ENCODE measurements at places on chromosomes 5 and 9. TPM values are rescaled to one million over a fixed set of nuclear protein-coding genes. Genes with fewer than 3 reads are reported as not detected.

IL3 gene
- total RNA-seq = not detected

CD14 gene
- total RNA-seq = 1.7 TPM

SLC35A4 gene
- 0.71 TPM for total RNA-seq

PAX5 gene
- not detected for total RNA-seq

CYLC2 gene
- total RNA-seq = not detected

CCNJL gene
- 1.1 TPM for total RNA-seq

PLAA gene
- 22.9 TPM for total RNA-seq

EGFLAM gene
- not detected for total RNA-seq

ANKRD31 gene
- total RNA-seq = 0.09 TPM

PCDHA1 gene
- not detected for total RNA-seq

LMX1B gene
- not detected for total RNA-seq

DNA sequence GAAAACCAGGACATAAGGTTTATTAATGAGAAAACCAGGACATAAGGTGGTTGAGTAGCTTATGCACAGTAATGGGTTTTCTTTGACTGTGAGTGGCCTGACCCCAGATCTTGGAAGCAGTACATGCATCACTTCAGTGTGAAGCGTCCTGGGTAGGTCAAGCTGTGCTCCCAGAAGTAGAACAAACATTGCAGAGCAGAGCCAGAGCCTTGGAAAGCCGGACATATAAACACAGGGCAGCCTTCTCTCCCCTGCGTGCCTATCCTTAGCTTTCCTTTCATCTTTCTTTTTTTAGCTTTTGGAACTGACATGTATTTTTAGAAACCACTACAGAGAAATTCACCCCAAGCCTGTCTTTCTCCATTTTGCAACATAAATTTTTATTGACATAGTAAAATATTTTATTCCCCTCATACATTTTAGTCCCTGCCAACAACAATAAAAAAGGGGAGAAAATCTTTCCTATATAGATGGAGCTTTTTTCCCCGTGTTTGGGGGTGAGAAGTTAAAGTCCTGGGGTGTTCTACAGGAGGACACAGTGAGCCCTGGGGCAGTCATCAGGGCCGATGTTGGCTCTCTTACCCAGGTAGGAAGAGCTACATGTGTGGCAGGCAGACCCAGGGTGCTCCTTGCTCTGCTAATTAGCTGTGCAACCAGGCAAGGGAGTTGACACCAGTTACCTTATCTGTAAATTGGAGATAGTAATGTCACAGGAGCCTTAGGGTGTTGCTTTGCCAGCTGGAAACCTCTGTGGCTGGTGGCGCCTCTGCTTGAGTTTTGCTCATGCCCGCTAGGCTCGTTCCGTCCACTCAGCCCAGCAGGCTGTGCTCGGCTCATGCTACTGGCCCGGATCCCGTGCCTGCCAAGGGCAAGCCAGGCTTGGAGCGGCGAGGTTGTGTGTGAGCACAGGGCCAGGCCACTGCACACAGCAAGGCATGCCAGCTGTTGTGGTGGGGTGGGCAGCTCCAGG, 389.6 kb downstream of the KDM4C start:
- no peak for DNase-seq

- DNase-seq = no peak
These were observed 1852.8 kb downstream of the EFNA5 start for GRCh38 chr5:105817914-105818313.

- DNase-seq = no peak
These were observed 251.4 kb upstream of the IL12B start for GRCh38 chr5:159581502-159582249.

DNA sequence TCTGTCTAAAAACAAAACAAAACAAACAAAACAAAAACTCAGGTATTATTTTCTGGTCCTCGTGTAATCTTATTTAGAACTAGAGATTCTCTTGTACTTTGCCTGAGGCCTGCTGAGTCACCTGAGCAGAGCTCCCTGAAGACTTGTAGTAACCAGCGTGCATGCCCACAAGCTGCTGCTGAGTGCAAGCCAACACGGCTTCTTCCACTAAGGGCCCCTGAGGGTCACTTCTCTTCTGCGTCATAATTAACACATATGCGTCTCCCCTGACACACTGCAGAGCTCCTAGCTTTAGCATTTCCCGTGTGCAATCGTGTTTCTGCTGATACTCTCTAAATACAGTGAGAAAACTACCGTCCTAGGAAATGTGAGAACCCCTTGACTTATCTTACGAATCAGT, 10.9 kb upstream of the NDFIP1 start:
- no peak for DNase-seq

GRCh38 chr9:2022560-2022959, 7.4 kb downstream of the SMARCA2 start:
- DNase-seq = no peak

- no peak for DNase-seq
These were observed 69.3 kb upstream of the STC2 start for GRCh38 chr5:173397516-173397915.

GRCh38 chr5:122413722-122414121, 101.7 kb downstream of the SNCAIP start:
- DNase-seq = no peak

DNA sequence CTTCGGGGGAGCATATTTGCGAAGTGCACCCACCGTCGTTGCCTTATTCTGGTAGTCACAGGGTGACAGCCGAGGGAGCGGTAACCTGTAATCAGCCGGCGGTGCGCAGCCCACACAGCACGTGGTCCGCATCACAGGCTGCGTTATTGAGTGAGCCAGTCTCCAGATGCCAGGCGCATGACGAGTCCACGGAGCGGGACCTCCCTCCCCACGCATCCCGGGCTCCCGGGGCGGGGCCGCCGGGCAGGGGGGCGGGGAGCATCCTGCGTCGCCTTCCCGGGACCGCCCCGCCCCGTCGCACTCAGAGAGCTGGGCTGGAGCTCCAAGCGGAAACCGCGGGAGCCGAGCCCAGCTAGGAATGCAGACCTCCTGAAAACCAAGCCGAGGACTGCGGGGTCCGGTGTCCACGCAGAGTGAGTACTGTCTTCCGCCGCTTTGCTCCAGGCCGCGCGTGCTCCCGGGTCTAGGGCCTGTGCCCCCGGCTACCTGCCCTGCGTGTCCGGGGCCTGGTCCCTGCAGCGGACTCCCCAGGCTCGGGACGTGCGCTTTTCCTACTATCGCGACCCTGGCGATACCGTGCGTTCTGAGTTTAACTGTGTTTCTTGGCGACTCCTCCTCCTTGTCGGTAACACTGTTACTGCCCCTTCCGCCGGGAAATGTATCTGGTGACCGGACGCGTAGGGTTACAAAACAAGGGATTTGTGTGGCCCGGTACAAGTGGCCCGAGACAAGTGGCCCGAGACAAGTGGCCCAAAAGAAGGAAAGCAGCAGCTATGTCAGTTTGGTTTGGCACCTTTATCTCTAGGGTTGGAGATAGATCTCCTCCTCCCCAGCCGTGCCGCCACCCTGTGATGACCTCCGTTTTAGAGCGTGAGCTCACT, 40.6 kb downstream of the CAST start:
- peak; percentile 70 for DNase-seq

DNA sequence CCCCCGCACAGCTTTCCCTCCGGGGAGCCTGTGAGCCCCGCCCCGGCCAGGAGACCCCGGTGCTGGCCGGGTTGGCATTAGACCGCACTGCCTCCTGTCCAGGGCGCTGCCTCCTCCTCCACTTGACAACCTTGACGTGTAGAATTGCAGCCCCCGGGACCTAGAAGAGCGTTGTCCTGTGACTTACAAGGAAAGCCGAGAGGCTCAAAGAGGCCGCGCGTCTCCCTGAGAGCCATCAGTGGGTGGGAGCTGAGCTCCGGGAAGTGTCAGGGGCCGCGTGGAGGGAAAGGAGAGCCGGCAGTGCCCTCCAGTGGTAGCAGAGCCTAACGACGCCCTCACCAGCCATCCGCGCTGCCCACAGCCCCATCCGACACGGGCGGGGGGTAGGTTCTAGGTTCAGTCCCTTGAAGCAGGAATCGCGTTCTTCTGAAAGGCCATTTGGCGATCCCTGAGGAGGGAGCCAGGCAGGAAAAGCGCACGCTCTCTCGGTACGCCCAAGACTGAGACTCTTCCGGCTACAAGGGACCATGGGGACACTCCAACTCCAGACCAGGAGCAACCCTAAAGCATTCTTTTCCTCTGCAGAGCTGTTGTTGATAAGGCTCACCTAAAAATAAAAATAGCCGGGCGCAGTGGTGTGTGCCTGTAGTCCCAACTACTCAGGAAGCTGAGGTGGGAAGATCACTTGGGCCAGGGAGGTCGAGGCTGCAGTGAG, 40.6 kb upstream of the SAP30L start:
- DNase-seq = peak; percentile 59

- peak; percentile 55 for DNase-seq
These were observed at the start of gene FREM1 for GRCh38 chr9:14909961-14910805. Gene FREM1 (minus strand): TSS chr9:14910428. CDS start chr9:14868977, 41,451 bp downstream.

- DNase-seq = no peak
These were observed 414.3 kb upstream of the PAPPA start for GRCh38 chr9:115739096-115739875.

- DNase-seq = no peak
These were observed 22.1 kb downstream of the ANXA1 start for GRCh38 chr9:73173557-73174329.

DNA sequence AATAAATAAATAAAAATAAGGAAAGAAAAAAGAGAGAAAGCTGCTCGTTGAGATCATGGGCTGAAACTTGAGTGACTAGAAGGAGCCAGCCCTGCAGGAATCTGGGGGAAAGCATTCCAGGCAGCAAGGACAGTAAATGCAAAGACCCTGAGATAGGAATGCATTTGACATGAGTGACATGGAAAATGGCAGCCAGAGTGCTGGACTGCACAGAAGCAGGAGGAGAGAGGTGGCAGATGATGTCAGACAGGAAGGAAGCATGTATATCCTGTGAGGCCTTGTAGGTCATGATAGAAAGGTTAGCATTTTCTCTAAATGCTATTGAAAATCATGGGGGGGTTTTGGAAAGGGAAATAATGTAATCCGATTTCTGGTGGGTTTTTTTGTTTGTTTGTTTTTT, 29.1 kb downstream of the ADRA1B start:
- no peak for DNase-seq

DNA sequence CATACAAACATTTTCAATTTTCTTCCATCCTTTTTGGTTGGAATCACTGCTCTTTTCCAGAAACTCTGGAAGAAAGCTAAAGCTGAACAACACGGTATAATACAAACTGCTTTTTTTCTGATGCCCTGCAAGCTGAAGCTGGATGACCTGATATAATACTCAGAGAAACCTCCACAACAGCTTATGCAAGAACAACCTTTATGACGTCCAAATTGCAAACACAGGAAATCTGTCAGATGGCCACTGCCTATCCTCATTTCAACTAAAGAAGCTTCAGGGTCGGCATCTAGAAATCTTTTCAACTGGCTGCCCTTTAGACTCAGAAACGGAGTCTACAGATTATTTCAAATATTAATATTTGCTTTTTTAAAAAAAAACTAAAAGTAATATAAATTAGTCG, 106.5 kb upstream of the PRDM9 start:
- DNase-seq = no peak

DNA sequence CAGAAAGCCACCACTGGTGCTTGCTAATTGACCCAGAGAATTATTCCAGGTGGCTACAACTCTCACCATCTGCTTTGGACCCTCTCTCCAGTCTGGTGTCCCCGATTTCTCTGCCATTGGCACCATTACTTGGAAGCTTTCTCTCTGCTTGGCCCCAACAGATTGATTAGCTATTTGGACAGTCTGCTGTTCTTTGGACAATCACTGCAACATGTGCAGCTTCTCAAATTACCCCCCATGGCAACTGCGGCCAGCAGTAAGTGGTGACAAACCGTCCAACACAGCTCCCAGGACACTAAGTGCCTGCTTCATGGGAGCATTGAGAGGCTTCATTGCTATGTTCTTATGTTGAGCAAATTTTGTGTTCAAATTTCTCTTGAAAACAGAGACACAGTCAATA, 309.8 kb downstream of the TAF11L14 start:
- DNase-seq = no peak

- peak; percentile 32 for DNase-seq
These were observed 133.3 kb upstream of the TRPM3 start for GRCh38 chr9:71254592-71255277.

DNA sequence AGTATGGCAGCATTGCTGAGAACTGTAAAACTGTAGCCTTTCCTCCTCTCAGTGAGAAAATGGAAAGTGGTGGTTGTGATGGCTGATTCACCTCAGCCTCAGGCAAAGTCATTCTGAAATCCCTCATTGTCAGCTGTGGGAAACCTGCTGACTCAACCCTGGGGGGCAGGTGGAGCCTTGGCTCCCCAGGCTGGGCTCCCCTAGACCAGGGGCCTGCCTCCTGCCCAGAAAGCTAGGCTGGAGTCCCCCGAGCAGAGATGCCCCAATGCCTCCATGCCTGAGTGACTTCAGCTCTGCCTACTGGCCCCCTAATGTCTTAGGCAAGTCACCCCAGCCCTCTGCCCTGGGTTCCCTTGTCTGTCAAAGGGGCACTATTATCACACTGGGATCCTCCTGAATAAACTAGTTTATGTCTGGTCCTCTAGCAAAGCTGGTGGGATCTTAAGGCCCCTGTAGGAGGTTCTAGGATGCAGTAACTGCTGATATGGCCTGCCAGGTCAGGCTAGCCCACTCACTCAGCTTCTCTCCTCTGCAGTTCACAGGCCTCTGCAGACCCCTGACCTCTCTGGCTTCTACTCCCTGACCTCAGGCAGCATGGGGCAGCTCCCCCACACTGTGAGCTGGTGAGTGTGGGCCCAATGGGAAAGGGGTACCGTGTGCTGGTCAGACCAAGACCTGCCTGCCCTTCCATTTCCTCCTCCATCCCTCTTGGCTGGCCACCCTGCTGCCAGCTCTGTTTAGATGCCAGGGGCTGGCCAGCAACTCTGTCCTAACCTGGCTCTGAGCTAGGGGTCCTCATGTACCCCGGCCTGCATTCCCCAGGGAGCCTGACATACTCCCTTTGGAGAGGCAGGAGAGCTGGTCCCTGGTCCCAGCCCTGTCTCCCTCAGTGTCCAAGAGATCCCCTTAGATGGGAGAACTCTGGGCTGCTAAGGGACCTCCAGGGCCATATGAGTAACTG, 24.2 kb downstream of the TCF7 start:
- no peak for DNase-seq

DNA sequence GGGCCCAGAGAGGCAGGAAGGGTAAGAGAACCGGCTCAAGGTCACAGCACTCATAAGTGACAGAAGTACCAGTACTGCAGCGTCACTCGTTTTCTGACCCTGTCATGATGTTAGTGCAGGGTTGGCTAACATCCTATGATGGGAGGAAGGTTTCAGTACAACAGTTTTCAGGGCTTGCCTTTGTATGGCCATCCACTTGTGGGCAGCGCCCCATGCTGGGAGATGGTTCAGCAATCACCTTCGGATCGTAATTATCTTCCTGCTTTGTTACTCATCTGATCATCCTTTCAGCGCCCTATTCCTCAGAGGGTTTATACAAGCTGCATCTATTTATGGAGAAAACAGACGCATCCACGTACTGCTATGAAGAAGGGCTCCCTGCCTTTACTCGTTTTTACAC, 2.4 kb downstream of the MAP1B start:
- DNase-seq = no peak

- peak; percentile 41 for DNase-seq
These were observed 55.7 kb upstream of the CARTPT start for GRCh38 chr5:71663191-71663969.

GRCh38 chr5:96855031-96855872, 21.0 kb upstream of the ERAP2 start:
- no peak for DNase-seq

- DNase-seq = no peak
These were observed 71.0 kb downstream of the UGCG start for GRCh38 chr9:111967621-111968020.

GRCh38 chr9:94875300-94876020, 149.0 kb downstream of the AOPEP start:
- DNase-seq = no peak
